ENCODE measurements at places on chromosomes 13 and 19. TPM values are rescaled to one million over a fixed set of nuclear protein-coding genes. Genes with fewer than 3 reads are reported as not detected.

Gene PTH2
- not detected for total RNA-seq

Gene RNF17
- not detected for total RNA-seq

Gene NLRP5
- total RNA-seq = not detected

Gene S1PR5
- not detected for total RNA-seq

All from endothelial cell of umbilical vein (primary cell).